ENCODE measurements at places on chromosomes 5 and 9.

- no peak for DNase-seq
These were observed 63.2 kb upstream of the FSTL4 start for GRCh38 chr5:133675376-133676154.

GRCh38 chr5:98663521-98663920, 109.9 kb upstream of the RGMB start:
- DNase-seq = no peak

GRCh38 chr5:163094492-163095180, 342.8 kb upstream of the CCNG1 start:
- no peak for DNase-seq

GRCh38 chr9:136751814-136752213, 3.5 kb upstream of the LCN6 start:
- no peak for DNase-seq

DNA sequence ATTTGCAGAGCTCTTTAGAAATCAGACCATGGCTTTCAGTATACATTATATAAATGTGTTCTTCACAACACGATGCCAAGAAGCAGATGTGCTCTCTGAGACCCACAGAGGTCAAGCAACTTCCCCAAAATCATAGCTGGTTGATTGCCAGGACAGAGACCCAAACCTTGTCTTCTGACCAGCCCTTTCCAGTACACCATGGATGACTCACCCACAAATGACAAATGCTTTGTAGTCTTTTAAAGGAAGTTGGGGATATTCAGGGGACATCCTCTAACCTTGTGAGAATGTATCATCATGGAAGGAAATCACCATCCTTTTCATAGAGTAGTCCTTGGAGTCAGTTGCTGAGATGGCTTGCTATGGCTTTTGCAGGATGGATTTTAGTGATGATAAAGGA, 30.1 kb downstream of the ZNF462 start:
- no peak for DNase-seq

GRCh38 chr9:26341545-26341944, 551.1 kb downstream of the CAAP1 start:
- DNase-seq = no peak

- no peak for DNase-seq
These were observed 437 bp upstream of the TRIM41 start for GRCh38 chr5:181222630-181223057.

DNA sequence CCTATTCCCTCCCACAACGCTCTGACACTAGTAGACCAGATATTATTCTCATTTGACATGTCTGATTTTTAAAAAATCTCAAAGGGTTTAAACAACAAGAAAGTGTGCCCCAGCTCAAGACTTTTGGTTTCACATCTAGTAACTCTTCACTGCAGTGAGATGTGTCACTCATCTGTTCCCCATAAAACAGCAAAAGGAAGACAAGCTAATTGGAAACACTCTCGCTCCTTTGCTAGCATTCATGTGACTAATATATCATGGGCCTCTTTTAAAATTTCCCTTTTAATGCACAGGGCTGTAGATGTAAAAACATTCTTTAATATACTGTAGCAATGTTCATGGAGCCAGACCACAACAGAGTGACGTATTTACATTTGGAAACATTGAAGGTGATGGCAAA, 372.6 kb downstream of the ZNF608 start:
- DNase-seq = no peak

- DNase-seq = no peak
These were observed 25.2 kb downstream of the MAP3K1 start for GRCh38 chr5:56840597-56840996.

GRCh38 chr5:44358421-44358820, 30.8 kb downstream of the FGF10 start:
- no peak for DNase-seq

GRCh38 chr5:92470770-92471169, 1087.7 kb upstream of the ARRDC3 start:
- no peak for DNase-seq

GRCh38 chr5:9490494-9491097, 55.3 kb downstream of the SEMA5A start:
- no peak for DNase-seq

DNA sequence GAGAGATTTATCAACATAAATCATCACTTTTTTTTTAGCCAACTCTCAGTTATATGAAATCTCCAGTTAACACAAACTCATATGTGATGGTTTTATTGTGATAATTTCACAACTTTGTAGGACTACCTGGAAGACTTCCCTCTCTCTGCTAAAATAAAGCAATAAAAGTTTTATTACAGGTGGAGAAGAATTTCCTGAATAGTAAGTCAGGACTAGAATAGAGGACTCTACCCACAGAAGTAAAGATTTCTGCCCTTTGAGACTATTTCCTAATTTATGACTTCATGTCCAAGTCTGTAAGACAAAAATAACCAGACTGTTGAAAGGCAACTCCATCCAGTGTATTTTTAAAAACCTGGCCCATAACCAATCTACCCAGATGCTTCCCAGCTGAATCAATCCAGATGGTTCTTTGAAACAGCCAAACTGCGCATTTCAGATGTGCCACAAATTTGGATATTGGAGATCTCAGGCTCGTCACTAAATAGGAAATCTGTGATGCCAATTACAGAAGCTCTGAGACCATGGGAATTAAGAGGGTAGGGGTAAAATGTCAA, 234.0 kb upstream of the NMUR2 start:
- DNase-seq = no peak

DNA sequence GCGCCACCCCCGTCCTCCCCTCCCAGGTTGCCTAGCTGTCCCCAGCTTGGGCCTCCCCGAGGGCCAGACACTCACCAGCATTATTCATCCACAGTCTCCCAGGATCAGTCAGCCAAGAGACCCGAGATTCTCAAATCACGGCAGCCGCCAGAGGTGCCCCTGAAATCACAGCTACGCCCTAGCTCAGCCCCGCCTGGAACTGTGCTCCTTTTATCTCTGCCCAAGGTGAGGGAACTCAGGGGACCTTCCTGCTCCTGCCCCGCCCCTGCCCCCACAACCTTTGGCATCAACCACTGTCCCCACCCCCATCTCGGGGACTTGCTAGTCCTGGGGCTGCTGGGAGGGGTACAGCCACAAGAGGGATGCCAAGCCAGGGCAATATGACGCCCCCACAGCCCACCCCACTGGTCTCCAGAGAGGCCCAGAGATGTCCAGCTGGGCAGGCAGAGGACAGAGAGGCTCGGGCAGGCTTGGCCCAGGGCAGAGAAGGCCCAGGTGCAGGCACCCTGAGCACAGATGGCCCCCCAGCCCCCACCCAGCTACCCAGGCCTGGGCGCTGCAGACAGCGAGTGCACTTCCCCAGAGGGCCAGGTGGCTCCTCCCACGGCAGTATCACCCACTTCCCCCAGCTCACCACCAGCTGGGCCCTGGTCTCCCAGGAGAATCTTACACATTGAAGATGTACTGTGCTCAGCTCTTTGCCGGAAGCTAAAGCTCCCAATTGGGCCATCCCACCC, at the start of gene FUT7:
FUT7 (minus strand) TSS at position 185 of the 737 bp plus-strand sequence; CDS start at position 88, 97 bp downstream.
- DNase-seq = peak; percentile 25
